ENCODE measurements at places on chromosomes 13 and 19.
A peak's percentile ranks its signal among the peaks of the same experiment; 100 is the strongest.

DNA sequence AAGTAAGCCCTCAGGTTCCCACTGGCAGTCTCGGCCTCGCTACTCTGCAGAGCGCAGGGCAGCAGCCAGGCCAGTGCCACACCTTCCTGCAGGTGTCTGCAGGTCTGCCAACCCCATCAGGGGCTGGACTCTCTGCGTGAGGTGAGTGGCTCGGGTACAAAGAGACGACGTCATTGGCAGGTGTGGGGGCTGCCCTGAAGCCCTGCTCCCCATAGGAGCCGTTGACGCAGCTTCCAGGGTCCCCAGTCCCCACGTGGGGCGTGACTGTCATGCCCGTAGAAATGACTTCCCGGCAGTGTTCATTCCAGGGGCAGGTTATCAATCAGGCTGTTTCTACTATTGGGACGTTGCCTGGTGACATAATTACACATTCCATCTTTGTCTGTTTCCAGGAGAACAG, 15.3 kb upstream of the GJB6 start:
- no peak for DNase-seq

GRCh38 chr19:31470229-31470939, 121.1 kb upstream of the TSHZ3 start:
- no peak for DNase-seq

GRCh38 chr13:106587787-106588186, 19.9 kb upstream of the ARGLU1 start:
- no peak for DNase-seq

GRCh38 chr13:77699059-77699680, 1.7 kb downstream of the SLAIN1 start:
- DNase-seq, result no peak

DNA sequence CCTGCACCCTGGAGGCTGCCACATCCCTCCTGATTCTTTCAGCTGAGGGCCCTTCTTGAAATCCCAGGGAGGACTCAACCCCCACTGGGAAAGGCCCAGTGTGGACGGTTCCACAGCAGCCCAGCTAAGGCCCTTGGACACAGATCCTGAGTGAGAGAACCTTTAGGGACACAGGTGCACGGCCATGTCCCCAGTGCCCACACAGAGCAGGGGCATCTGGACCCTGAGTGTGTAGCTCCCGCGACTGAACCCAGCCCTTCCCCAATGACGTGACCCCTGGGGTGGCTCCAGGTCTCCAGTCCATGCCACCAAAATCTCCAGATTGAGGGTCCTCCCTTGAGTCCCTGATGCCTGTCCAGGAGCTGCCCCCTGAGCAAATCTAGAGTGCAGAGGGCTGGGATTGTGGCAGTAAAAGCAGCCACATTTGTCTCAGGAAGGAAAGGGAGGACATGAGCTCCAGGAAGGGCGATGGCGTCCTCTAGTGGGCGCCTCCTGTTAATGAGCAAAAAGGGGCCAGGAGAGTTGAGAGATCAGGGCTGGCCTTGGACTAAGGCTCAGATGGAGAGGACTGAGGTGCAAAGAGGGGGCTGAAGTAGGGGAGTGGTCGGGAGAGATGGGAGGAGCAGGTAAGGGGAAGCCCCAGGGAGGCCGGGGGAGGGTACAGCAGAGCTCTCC, 6.9 kb upstream of the CEACAM5 start:
- DNase-seq, result no peak

GRCh38 chr13:93984876-93985275, 494.6 kb downstream of the DCT start:
- no peak for DNase-seq

GRCh38 chr13:80131204-80131603, 209.7 kb downstream of the SPRY2 start:
- DNase-seq, result no peak

DNA sequence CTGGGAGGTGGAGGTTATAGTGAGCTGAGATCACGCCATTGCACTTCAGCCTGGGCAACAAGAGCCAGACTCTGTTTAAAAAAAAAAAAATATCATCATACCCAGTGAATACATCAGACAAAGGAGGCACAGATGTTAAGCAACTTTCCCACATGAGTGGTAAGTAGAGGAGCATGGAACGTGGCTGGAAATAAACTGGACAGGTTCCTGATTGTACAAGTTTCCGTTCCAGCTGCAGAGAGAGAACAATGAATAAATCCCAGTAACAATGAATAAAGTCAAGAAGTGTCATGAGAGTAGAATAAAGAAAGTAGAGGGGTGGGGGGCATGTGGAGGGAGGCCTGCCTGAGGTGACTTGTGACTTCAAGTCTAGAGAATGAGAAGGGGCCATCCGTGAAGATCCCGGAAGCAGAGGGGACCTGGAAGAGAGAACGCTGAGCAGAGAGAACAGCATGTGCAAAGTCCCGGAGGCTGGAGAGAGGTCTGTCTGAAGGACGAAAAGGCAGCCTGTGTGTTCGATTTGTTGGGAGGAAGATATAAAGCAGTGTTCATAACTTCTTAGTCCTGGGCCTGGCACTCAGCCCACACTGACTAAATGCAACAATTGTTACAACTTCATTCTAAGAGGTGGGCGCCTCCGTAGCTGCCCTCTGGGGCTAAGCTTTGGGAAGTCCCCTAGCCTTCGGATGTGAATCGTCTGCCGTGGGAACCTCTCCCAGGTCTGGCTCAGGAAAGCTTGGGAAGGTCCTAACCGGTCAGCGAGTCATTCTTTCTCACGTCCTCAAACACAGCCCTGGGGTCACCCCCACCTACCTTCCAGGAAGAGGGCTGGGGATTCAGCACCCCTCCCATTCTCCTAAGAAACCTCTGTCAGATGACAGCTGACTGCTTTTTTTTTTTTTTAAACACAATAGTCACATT, 15.3 kb upstream of the ARHGEF18 start:
- DNase-seq, result no peak

DNA sequence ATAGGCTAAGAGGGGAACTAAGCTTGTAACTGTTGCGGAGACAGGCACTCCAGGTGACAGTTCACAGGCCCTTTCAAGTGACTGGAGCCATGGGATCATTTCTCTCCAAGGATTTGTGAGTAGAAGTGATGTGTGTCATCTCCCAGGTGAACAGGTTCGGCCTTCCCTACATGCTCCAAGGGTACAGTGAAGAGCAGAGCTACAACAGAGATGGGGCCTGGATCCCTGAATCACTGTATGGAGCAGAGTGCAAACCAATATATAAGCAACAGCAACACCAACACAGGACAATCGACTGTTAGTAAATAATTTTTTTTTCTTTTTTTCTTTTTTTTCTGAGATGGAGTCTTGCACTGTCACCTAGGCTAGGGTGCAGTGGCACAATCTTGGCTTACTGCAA, 15.0 kb downstream of the ZSCAN18 start:
- no peak for DNase-seq

GRCh38 chr13:97124915-97125809, 97.0 kb upstream of the MBNL2 start:
- peak; percentile 84 for DNase-seq

GRCh38 chr13:109869312-109870237, 83.2 kb upstream of the IRS2 start:
- DNase-seq, result peak; percentile 63

GRCh38 chr19:3034406-3034655, 5.3 kb upstream of the TLE2 start:
- DNase-seq, result no peak

GRCh38 chr13:23642110-23642509, 71.9 kb downstream of the TNFRSF19 start:
- peak; percentile 44 for DNase-seq

- DNase-seq, result no peak
These were observed 212.6 kb downstream of the LACC1 start for GRCh38 chr13:44092078-44092970.

DNA sequence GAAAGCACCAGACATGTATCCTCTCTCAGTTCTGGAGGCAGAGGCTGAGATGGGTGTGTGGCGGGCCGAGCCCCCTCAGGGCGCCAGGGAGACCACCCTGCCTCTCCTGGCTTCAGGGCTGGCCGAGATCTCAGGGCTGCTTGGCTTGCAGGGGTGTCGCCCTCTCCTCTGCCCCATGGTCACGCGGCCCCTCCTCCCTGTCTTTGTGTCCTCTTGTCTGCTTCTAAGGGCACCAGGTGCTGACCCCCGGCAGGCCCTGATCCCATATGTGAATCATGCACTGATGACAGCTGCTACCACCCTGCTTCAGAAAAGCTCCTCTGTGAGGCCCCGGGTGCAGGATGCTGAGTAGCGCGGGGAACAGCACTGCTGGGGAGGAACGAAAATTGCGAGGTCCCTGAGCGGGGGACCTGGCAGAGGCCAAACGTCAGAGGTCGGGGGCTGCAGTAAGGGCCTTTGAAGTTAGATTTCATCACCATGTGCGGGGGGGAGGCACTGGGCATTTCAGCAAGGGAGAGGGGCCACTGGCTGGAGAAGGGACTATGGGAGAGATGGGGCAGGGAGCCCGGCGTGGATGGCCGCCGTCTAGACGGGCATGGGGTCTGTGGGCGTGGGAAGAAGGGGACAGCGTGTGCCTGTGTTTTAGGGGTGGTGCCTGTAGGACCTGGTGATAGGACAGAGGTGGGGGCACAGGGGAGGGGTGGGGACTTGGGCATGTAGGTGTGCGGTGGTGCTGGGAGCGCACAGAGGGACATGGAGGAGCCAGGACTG, 125.2 kb downstream of the KDM4B start:
- DNase-seq, result no peak

DNA sequence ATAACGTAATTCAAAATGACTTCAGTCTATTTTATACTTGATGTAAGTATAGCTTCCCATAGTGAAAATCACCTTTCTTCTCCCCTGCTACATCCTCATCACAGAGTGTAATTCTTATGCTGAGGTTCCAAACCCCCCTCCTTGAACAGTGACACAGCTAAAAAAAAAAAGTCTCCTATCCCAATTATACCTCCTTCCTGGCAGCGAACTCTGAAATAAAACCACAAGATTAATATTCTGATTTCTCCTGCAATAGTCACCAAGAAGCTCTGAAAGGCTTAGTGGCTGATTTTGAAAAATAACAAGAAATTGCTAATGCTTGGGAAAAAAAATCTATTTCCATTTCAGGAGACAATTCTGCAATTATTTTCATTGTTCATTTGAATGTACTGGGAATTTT, 36.3 kb downstream of the EFNB2 start:
- peak; percentile 32 for DNase-seq

DNA sequence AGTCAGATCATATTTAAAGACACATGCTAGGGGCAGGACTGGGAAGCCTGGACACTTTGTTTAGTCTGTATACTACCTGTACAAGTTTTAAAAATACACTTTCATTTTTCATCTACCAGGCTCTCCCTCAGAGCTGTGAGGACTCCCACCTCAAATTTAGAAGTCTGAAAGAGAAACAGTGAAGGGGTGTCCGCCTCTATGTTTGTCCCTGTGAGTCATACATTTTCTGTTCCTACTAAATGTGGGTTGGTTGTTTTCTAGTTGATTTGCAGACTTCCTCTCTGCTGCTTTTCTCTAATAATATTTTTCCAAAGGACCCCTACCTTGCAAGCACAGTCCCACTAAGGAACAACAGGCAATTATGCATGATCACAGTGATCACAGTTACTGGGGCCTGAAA, 110.5 kb downstream of the ENOX1 start:
- no peak for DNase-seq
